ENCODE measurements at places on chromosomes 11 and 22.

DNA sequence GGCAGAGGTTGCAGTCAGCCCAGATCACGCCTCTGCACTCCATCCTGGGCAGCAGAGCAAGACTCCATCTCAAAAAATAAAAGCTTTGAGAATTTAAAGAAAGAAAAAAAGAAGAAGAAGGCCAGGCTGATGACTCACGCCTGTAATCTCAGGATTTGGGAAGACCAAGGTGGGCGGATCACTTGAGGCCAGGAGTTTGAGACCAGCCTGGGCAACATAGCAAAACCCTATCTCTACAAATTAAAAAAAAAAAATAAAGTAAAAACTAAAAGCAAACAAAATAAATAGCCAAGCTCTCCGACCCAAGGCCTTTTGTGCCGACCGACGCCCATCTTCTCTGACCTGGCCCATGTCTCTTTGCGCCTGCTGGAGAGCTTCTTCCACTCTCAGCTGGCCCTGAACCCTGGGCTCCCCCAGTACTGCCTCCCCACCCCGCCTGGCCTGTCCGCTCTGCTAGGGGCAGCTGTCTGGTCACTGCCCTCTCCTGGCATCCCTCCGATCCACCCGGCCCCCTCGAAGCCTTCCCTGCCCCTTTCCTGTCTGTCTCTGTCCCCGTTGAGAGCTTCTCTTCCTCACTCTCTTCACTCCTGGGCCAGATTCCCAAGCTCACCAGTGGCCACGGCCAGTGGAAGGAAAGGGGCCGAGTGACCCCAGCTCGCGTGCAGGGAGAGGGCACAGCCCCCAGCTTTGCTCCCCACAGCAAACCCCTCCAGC, 4.8 kb upstream of the LSP1 start:
- no peak for DNase-seq

DNA sequence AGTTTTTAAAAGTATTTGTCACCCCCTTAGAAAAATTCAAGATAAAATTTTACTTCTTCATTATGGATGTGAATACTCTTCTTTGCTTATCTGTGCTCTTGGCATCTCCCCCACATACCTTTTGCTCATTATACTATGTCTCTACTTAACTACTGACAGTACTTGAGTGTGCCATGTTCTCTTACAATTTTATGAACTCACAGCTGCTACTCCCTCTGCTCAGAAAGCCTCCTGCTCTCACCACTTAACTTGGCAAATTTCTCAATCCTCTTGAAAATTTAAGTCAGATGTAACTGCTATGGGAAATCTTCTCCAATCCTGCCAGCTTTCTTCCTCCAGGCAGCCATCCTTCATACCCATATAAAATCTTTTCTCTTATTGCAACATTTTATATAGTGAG, 163.4 kb downstream of the CNTN5 start:
- DNase-seq = no peak

DNA sequence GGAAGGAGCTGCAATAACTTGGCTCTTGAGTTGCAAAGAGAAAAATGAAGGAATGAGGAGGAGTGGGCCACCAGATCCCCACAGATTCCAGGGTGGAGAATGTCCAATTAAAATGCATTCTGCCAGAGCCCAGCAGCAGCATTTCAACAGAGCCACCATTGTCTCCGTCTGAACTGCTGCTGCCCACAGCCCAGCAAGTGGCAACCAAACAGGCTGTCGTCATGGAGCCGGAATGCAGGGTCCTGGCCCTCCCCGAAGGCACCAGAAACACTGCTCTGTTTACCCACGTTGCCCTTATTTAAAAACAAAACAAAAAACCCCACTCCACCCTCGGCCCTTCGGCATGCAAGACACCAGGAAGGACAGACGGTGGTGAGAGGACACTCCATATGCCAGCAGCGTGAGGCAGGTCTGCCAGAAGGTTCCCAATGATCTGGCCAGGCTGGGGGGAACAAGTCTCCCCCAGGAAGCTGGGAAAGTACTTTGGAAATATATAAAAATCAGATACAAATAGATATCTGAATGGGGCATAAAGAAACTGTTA, 32.5 kb downstream of the PLEKHA7 start:
- no peak for DNase-seq

- DNase-seq = no peak
Measured at GRCh38 chr11:70510571-70510970, 112.2 kb downstream of the CTTN start.

GRCh38 chr11:111209543-111210355, 35.8 kb upstream of the POU2AF2 start:
- no peak for DNase-seq

GRCh38 chr22:36244522-36245391, 5.4 kb upstream of the APOL2 start:
- no peak for DNase-seq

- no peak for DNase-seq
Measured at GRCh38 chr22:39456522-39457197, at the start of gene MGAT3. TSS of gene MGAT3 (plus strand) at chr22:39457012. CDS start at chr22:39487348, 30,336 bp downstream.

DNA sequence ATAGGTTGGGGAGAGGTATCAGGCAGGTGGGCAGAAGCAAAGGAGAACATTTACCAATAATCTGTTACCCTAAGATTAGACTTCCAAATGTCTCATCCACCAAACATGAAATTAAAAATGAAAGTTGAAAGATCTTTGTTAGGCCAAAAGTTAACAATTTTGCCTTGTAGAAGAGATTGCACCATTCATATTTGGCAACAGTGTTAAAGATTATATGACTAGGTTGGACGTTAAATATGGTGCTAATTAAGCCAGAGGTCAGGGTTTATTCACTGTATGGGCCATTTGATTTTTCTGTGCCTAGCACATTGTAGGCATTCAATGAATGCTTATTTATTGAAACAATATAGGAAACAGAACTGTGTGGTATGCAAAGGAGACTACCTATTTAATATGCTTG, 126.1 kb upstream of the SLC5A12 start:
- DNase-seq = no peak

- DNase-seq = no peak
Measured at GRCh38 chr11:19077965-19078364, 17.4 kb upstream of the MRGPRX2 start.

DNA sequence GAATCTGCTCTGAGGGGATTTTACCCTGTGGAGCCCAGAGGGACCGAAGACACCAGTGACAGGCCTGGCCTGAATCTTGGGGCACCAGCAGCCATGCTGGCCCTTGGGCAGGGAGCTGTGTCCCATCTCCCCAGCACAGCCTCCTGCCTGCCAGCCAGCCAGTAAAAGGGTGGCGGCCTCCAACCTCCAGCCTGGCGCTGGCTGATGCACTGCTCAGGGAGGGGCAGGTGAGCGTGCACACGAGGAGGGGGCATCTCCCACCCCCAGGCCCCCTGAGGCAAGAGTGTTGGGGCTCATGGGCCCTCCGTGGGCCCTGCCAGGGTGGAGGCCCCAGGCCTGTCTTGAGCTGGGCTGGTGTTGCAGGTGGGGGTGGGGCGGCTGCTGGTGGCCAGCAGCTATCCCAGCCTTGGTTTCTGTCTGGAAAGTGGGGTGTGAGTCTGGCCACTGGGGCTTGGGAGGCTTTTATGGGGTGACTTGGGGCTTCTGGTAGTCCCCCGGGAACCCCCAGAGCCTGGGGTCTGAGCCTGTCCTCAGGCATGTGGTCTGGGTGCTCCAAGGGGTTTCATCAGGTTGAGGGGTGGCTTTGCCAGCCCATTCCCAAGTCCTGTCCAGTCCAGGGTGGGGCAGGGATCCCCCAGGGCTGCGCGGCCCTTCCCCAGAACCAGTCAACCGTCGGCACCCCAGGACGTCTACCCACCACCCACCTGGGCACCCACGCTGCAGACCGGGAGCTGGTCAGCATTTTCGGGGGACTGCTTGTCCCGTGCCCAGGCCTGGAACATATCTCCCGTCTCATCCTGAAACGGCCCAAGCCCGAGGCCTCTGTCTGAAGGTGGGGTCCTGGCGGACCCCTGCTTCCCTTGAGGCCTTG, 17.8 kb downstream of the TSPAN4 start:
- no peak for DNase-seq

DNA sequence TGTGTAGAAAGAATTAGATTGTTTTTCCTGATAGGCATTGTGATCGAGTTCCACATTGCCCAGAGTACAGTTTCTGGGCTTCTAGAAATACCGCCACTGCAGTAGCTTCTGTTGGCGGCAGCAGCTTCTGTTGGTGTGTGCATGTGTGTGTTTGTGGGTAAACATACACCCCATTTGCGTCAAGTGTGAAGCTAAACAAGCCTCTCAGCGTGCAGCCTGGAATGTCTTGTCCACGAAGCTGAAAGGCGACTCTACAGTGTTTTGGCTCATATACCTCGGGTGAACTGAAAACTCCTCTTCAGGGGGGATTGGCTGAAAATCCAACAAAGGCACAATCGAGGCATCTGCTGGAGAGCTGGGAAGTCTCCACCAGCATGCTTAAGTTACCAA, 112.0 kb upstream of the E2F8 start:
- no peak for DNase-seq

- DNase-seq = no peak
Measured at GRCh38 chr22:45934659-45935341, 42.2 kb downstream of the WNT7B start.

- DNase-seq = no peak
Measured at GRCh38 chr22:29773233-29773632, 6.1 kb downstream of the UQCR10 start.

- no peak for DNase-seq
Measured at GRCh38 chr11:114290503-114291235, 5.5 kb upstream of the NNMT start.

- DNase-seq = no peak
Measured at GRCh38 chr11:88012456-88012855, 162.8 kb downstream of the RAB38 start.

- DNase-seq = no peak
Measured at GRCh38 chr22:36218648-36219193, 17.1 kb upstream of the APOL4 start.

GRCh38 chr11:504053-504993, 2.7 kb downstream of the RNH1 start:
- no peak for DNase-seq

Measured in stimulated activated CD8-positive, alpha-beta memory T cell treated with anti-CD3 and anti-CD28 coated beads, Interleukin-7, amount 100 ng/mL, for 4 hours (primary cell).